ENCODE measurements at places on chromosomes 6 and 20. TPM values are rescaled to one million over a fixed set of nuclear protein-coding genes. Genes with fewer than 3 reads are reported as not detected.

DNA sequence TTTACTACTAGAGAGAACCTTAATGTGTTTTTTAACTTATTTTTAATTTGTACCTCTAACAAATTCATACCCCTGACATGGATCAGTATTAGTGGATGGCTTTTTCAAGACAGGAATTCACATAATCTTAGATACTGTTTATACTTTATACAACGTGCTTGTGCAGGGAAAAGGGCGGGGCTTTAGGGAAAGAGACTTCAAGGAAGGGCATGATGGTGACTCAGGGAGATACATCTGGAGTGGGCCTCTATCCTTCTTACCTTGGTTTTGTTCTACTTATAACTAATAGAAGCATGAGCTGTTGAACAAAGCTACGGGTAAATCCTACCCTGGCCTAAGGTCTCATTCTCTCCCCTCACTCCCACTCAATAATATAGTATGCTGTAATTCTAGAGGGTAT lies 160.8 kb downstream of the C6orf58 start:
- DNase-seq: no peak

- no peak for DNase-seq
Measured at GRCh38 chr6:14010275-14010674, 85.5 kb downstream of the RNF182 start.

DNA sequence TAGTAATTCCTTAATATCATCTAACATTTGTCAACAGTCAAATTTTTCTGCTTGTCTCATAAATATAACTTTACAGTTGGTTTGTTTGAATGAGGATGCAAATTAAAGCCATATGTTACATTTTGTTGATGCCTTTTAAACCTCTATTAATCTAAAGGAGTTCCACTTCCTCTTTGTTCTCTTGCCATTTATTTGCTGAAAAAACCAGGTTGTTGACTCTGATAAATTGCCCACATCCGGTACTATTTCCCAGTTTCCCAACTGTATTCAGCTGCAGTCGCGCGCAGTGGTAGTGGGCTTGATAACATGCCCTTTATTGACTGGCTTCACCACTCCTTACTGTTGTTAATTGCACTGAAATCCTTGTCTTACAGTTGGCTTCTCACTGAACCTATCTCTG lies 32.8 kb upstream of the SIRPB2 start:
- DNase-seq: no peak

DNA sequence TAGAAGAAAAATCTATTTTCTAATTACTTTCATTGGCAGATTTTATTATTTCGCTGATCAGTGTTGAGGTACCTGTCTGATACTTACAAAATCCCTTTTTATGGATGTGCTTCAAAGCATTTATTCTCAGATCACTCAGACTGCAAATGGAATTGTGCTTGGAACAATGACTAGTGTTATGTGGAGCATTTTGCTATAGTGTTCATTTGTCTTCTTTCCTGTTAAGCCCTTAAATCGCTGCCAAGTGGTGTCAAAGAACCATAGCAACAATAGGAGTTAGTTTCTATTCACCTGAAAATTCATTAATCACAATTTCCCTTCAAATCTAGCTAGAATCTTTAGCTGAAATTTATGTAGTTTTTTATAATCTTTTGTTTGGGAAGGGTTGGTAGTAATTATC lies 29.8 kb downstream of the SMPDL3A start:
- DNase-seq: no peak

DNA sequence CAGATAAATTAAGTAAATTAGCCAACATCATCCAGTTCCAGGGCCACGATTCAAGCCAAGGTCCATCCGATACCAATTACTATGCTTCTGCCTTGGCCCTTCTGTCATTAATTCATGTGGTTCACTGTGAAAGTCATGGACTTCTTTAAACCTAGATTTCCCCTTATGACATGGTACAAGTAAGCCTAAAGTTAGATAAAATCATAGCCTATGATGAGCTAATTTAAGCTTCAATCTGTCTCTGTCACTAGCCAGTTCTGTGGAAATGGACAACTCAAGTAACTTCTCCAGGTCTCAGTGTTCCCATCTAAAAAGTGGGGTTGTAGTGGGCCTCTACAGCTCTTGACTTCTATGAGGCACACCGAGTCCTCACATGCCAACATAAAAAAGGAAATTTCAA lies 225.5 kb upstream of the MARCKS start:
- no peak for DNase-seq

DNA sequence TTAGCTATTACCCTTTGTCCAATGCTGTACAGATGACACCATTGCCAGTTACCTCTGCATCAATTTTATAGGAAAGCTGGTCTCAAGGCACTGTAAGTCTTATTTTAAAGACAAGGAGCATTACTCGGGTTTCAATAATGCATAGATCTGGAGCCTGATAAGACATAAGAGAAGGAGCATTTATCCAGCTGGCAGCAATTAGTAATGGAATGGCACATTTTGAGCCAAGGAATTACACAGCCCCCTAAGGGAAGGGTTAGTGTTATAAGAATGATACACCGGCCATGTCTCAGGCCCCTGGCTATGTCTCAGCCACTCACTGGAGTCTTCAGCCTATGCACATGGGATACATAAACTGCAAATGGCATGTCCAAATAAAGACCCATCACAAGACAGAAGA lies 23.1 kb upstream of the TMEM242 start:
- DNase-seq: no peak

DNA sequence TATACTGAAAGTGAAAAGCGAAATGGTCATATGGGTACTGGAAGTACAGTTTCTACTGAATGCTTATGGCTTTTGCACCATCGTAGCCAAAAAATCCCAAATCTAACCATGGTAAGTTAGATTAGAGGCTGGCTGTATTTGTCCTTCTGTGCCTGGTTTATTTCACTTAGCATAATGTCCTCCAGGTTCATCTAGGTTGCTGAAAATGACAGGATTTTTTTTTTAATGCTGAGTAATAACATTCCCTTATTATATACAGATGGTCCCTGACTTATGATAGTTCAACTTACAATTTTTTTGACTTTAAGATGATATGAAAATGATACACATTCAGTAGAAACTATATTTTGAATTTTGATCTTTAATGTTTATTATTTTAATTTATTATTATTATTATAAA lies 7.6 kb downstream of the MYCT1 start:
- no peak for DNase-seq

GRCh38 chr6:40379811-40380210 lies 207.4 kb downstream of the LRFN2 start:
- DNase-seq: no peak

DNA sequence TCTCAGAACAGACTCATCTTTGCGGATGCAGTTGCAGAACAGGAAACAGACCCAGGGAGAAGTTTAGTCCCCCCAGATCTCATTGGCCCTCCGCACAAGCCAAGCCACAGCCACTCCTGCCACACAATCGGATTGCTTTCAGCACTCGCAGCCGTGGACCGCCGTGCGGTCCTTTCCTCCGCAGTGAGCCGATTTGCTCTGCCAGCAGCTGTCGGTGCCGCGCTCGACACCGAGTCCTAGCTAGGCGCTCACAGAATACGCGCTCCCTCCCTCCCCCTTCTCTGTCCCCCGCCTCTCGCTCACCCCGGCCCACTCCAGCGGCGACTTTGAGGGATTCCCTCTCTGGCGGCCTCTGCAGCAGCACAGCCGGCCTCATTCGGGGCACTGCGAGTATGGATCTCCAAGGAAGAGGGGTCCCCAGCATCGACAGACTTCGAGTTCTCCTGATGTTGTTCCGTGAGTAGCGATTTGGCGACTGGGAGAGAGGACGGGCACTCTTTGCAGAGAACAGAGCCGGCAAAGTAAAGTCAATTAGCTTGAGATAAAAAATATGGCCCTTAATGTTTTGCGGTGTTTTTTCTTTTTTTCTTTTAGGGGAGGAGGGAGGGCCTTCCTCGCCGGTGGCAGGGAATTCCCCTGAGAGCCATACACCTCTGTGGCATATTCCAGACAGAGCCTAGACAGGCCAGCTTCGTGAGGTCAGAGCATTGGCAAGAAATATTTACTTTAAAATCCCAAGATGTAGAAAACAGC lies at the start of gene LAMP5:
LAMP5 (plus strand) TSS at position 130 of the 753 bp plus-strand sequence; CDS start at position 393, 263 bp downstream.
- peak; percentile 41 for DNase-seq

GRCh38 chr6:11428895-11429294 lies 108.7 kb upstream of the TMEM170B start:
- DNase-seq: no peak

DNA sequence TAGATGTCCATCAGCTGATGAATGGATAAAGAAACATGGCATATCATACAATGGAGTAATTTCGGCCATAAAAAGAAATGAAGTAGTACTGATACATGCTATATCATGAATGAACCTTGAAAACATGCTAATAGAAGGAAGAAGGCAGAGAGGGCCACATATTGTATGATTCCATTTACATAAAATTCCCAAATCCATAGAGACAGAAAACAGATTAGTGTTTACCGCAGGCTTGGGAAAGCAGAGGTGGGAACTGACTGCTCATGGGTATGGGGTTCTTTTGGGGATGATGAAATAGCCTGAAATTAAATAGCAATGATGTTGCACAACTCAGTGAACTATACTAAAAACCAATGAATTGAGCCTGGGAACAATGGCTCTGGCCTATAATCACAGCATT lies 58.3 kb downstream of the SERAC1 start:
- DNase-seq: no peak

DNA sequence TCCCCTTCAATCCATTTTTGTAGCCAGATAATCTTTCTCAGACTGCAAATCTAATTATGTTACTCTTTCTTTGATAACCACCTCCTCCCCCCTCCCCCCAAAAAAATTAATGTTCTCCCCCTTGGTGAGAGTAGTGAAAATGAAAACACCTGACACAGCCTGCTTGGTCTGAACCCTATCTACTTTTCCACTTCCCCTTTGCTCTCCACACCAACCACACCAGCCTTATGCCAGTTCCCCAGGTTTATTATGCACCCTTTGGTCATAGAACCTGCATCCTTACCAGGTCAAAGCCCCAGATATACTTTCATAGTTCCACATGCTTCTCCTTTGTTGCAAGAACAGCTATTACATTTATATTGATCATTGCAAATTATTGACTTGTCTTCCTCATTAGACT lies 19.4 kb downstream of the PFDN4 start:
- DNase-seq: no peak

DNA sequence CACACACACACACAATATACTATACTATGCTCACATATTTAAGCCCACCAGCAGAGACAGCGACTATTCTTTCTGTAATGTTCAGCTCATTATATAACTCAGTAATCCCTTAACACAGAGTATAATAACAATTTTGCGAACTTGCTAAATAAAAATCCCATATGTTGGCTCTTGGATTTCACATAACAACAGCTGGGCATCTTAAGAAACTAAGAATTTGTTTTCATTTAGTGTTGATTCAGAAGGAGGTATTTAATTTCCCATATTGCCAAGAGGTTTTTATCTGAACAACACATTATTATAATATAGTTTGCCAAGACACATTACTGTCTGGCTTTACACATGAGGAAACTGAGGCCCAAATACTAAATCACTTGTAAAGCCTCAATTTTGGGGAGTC lies 7.4 kb downstream of the ECT2L start:
- no peak for DNase-seq

- DNase-seq: no peak
Measured at GRCh38 chr6:113847447-113847846, 9.7 kb upstream of the MARCKS start.

- DNase-seq: no peak
Measured at GRCh38 chr6:126067073-126067472, 80.7 kb downstream of the TRMT11 start.

DNA sequence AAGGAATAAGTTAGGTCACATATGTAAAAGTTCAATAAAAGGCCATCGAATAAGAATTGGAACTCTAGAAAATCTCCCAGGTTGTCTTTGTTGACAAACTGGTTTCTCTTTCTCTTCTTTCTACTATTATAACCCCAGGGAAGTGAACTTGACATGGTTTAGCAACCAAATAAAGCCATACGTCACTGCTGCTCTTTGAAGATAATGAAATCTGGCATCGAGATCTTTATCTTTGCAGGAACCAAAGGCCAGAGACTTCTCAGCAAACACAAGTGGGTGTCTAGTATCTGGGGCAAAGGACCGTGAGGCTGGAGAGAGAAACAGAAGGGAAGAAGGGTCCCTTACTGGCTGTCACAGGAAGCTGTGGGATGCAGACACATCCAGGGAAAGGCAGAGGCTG lies 286.7 kb upstream of the CDYL start:
- DNase-seq: no peak

GRCh38 chr20:53907968-53908751 lies 162.2 kb downstream of the BCAS1 start:
- no peak for DNase-seq

DNA sequence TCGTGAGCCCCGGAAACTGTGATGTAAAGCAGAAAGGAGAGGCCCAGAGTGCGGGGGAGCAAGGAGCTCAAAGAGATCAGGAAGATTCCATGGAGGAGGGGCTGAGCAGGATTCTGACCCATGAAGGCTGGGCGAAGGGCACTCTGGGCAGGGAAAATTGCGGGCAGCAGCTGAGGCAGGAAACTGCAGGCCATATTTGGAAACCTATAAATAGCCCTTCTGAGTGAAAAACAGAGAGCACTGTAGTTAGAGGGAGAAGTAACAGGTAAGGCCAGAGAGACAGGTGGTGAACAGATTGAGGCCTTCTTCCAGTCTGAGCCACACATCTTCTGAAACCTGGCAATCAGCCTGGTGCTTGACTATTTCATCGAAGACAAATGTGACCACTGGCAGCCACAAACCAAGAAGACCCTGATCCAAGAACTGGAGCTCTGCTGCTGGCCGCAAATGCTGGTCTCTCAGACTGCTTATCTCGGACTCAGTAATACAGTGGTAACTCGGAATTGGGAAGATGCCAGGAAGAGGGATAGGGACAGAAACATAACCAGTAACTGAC lies 14.1 kb upstream of the BEND3 start:
- no peak for DNase-seq

DNA sequence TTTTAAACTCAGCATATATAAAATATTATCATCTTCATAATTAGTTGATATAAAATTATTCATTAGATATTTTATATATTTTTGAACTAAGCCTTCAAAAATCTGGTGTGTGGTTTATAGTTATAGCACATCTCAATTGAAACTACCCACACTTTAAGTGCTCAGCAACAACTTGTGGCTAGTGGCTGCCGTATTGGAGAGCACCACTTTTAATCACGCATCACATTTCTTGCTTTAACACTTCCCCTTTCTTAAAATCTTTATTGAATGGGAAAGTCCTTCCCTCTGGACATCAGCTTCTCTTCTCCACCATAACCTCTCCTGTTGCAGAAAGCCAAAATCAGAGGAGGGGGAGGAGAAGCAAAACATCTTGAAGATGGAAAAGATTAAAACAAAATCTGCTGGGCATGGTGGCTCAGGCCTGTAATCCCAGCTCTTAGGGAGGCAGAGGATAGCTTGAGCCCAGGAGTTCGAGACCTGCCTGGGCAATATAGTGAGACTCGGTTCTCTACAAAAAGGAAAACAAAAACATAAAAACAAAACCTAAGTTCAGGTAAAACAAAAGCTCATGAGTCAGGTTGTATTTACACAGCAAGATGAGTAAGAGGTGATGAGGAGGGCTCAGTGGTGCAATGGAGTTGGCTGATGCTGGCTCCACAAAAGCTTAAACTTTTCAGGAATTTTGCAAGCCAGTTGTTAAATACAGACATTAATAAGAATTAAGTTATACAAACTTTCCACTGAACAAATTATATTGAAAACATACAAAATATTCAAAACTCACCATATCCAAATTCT lies 237.0 kb upstream of the SUPT3H start:
- DNase-seq: no peak

Gene PRL
- polyA plus RNA-seq: 0.67 TPM

Gene TNF
- 0.12 TPM for polyA plus RNA-seq

Gene ZNF391
- 4.3 TPM for polyA plus RNA-seq

Gene UST
- 5.8 TPM for polyA plus RNA-seq

Gene TGM3
- 0.61 TPM for polyA plus RNA-seq

Gene RNF217
- 53.7 TPM for polyA plus RNA-seq
